B cell (primary cell): ENCODE measurements at places on chromosomes 1 and 21.

- H3K27me3 ChIP-seq = peaks cover 28% of the 10 kb centered on the region
- peaks cover 4% of the 10 kb centered on the region for H3K4me1 ChIP-seq
- H3K27ac ChIP-seq = no peak overlapping the region
- no peak for DNase-seq
Measured at GRCh38 chr1:31591425-31592093, 15.2 kb downstream of the TINAGL1 start.

- H3K27ac ChIP-seq = no peak overlapping the region
- no peak for DNase-seq
- H3K36me3 ChIP-seq = no peaks in the 10 kb centered on the region
- no peak overlapping the region for H3K4me3 ChIP-seq
Measured at GRCh38 chr21:25558123-25558522, 49.2 kb downstream of the MRPL39 start.

GRCh38 chr1:45037456-45037855, 25.4 kb downstream of the UROD start:
- no peaks in the 10 kb centered on the region for H3K36me3 ChIP-seq
- no peaks in the 10 kb centered on the region for H3K27me3 ChIP-seq
- H3K4me1 ChIP-seq = peaks cover 11% of the 10 kb centered on the region
- no peak for DNase-seq

DNA sequence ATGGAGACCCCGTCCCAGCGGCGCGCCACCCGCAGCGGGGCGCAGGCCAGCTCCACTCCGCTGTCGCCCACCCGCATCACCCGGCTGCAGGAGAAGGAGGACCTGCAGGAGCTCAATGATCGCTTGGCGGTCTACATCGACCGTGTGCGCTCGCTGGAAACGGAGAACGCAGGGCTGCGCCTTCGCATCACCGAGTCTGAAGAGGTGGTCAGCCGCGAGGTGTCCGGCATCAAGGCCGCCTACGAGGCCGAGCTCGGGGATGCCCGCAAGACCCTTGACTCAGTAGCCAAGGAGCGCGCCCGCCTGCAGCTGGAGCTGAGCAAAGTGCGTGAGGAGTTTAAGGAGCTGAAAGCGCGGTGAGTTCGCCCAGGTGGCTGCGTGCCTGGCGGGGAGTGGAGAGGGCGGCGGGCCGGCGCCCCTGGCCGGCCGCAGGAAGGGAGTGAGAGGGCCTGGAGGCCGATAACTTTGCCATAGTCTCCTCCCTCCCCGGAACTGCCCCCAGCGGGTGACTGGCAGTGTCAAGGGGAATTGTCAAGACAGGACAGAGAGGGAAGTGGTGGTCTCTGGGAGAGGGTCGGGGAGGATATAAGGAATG, 505 bp downstream of the LMNA start:
- no peaks in the 10 kb centered on the region for H3K36me3 ChIP-seq
- no peak overlapping the region for H3K27ac ChIP-seq

DNA sequence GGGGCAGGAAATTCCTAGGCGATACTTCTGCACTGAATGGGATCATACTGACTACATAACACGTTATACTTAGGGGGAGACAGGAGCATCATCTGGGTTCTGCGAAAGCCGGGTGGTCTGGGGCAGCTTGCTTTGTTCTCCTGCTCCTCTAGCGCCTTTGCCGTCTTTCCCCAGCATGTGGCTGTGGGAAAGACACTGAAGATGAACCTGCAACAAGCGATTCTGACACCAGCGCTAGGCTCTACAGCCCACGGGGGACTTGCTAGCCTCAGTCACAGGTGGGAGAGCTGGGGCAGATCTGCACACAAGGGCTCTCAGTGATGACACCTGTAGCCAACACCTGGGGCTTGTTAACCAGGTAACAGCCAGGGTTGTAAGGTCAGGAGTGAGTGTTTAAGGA, 51.8 kb downstream of the CD46 start:
- peaks cover 75% of the 10 kb centered on the region for H3K36me3 ChIP-seq
- no peaks in the 10 kb centered on the region for H3K27me3 ChIP-seq
- no peak overlapping the region for H3K27ac ChIP-seq

GRCh38 chr1:245763873-245764331, 609.1 kb downstream of the KIF26B start:
- no peak overlapping the region for H3K27ac ChIP-seq
- H3K27me3 ChIP-seq = no peaks in the 10 kb centered on the region
- H3K4me1 ChIP-seq = no peaks in the 10 kb centered on the region
- no peaks in the 10 kb centered on the region for H3K36me3 ChIP-seq
- DNase-seq = no peak
- H3K4me3 ChIP-seq = no peak overlapping the region

- H3K27me3 ChIP-seq = peaks cover 14% of the 10 kb centered on the region
- no peaks in the 10 kb centered on the region for H3K4me1 ChIP-seq
- H3K4me3 ChIP-seq = no peak overlapping the region
- H3K27ac ChIP-seq = no peak overlapping the region
- no peaks in the 10 kb centered on the region for H3K36me3 ChIP-seq
- DNase-seq = no peak
Measured at GRCh38 chr21:38494703-38495102, 3.6 kb downstream of the ERG start.

GRCh38 chr1:173052681-173053196, 2.0 kb upstream of the TNFSF18 start:
- DNase-seq = no peak
- no peak overlapping the region for H3K4me3 ChIP-seq
- no peak overlapping the region for H3K27ac ChIP-seq
- H3K4me1 ChIP-seq = peaks cover 24% of the 10 kb centered on the region

DNA sequence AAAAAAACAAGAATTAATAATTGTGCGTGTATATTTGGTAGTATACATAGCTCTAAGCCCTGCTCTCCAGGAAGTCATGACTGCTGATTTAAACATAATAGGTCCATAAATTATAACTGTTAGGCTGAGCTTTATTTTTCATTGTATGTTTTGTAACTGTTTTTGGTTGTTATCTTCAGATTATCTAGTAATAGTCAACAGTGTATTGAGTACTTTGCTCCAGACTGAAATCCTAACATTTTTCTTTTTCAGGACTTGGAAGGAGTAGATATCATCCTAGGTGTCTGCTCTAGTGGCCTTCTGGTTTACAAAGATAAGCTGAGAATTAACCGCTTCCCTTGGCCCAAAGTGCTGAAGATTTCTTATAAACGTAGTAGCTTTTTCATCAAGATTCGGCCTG, 90.9 kb downstream of the TMEM200B start:
- H3K4me3 ChIP-seq = no peak overlapping the region
- no peaks in the 10 kb centered on the region for H3K4me1 ChIP-seq
- no peaks in the 10 kb centered on the region for H3K27me3 ChIP-seq
- no peak for DNase-seq
- H3K36me3 ChIP-seq = peaks cover 35% of the 10 kb centered on the region

DNA sequence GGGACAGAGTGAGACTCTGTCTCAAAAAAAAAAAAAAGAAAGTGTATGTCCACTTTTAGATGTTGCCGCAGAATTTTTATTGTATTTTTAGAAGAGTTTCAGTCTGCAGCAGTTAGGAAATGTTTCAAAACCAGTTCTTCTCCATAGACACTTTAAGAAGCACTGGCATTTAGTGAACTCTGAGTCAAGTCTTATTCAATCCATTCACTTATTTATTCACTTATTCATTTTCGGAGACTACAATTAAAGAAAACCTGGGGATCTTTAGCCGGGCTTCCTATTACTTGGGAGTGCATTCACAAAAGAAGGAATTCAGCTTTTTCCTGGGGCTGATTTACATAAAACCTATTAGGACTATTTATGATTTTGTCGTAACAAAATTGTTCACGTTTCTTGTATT, 12.3 kb downstream of the RCAN3 start:
- no peak overlapping the region for H3K4me3 ChIP-seq
- no peaks in the 10 kb centered on the region for H3K36me3 ChIP-seq
- H3K27ac ChIP-seq = no peak overlapping the region
- no peak for DNase-seq

- H3K36me3 ChIP-seq = no peaks in the 10 kb centered on the region
- no peaks in the 10 kb centered on the region for H3K4me1 ChIP-seq
- DNase-seq = no peak
- H3K27ac ChIP-seq = no peak overlapping the region
- no peaks in the 10 kb centered on the region for H3K27me3 ChIP-seq
- no peak overlapping the region for H3K4me3 ChIP-seq
Measured at GRCh38 chr1:234583755-234584419, 26.1 kb downstream of the IRF2BP2 start.

GRCh38 chr1:178644308-178645120, 80.5 kb upstream of the RALGPS2 start:
- no peaks in the 10 kb centered on the region for H3K36me3 ChIP-seq
- no peaks in the 10 kb centered on the region for H3K27me3 ChIP-seq
- no peak overlapping the region for H3K27ac ChIP-seq
- H3K4me3 ChIP-seq = no peak overlapping the region

- no peaks in the 10 kb centered on the region for H3K27me3 ChIP-seq
- H3K4me3 ChIP-seq = no peak overlapping the region
- H3K36me3 ChIP-seq = no peaks in the 10 kb centered on the region
- peaks cover 18% of the 10 kb centered on the region for H3K4me1 ChIP-seq
- no peak for DNase-seq
- H3K27ac ChIP-seq = no peak overlapping the region
Measured at GRCh38 chr1:180939073-180939710, 26.5 kb downstream of the KIAA1614 start.

DNA sequence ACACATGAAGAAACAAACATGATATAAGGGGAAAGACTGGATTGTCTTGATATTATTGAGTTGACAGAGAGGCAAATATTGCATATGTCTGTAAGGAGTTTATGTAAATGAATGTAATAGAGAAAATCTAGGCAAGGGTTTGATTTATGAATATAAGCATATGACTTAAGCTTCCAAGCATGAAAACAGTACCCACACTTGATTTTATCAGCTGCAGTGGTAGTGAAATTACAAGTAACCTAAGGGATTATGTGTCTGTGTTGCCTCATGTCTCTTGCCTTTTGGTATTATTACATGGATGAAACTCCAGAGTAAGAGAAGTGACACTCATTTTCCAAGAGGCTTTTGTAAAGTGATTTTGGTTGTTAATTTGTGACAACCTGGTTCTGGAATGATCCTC, 1678.9 kb downstream of the KCNT2 start:
- H3K27ac ChIP-seq = no peak overlapping the region
- H3K4me1 ChIP-seq = no peaks in the 10 kb centered on the region
- no peak for DNase-seq
- no peak overlapping the region for H3K4me3 ChIP-seq
- H3K27me3 ChIP-seq = no peaks in the 10 kb centered on the region

DNA sequence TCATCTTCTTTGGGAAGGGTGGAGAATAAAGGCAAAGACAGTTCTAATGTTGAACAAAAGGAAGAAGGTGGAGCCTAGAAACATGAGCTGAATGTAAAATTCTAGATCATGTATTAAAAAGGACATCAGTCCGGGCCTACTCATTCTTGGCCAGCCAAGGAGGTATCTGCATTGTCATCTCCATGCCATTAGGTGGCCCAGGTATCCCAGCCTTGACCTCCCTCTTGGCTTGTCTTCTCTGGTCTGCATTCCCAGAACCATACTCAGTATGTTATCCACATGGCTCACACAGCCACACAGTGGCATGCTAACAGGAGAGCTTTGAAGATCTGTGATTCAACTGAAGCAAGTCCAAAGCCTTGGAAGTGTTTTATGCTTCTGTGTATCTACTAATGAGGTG, 369.8 kb upstream of the KAZN start:
- H3K4me3 ChIP-seq = no peak overlapping the region
- no peak for DNase-seq
- H3K27ac ChIP-seq = no peak overlapping the region
- H3K27me3 ChIP-seq = no peaks in the 10 kb centered on the region

GRCh38 chr1:247113094-247113497, 8.9 kb upstream of the ZNF669 start:
- peaks cover 40% of the 10 kb centered on the region for H3K27me3 ChIP-seq
- no peaks in the 10 kb centered on the region for H3K36me3 ChIP-seq
- H3K27ac ChIP-seq = no peak overlapping the region

- H3K36me3 ChIP-seq = no peaks in the 10 kb centered on the region
- H3K27me3 ChIP-seq = no peaks in the 10 kb centered on the region
- peaks cover 24% of the 10 kb centered on the region for H3K4me1 ChIP-seq
- H3K27ac ChIP-seq = no peak overlapping the region
- DNase-seq = no peak
- no peak overlapping the region for H3K4me3 ChIP-seq
Measured at GRCh38 chr1:63824451-63824850, 50.6 kb downstream of the ROR1 start.

DNA sequence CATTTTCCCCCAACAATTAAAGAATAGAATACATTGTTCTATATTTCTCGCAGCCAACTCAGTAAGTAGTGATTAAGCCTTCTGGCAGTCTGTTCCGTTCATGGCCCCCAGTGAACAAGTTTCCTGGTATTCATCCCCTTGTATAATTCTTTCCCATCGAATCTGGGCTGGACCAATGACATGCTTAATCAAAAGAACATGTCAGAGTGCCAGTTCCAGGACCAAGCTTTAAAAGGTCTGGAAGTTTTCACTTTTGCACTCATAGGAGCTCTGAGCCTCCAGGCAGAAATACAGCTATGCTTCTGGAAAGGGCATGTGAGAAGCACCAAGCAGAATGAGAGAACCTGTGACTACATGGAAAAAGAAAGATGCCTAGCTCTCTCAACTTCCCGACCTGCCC, 22.5 kb upstream of the DPYD start:
- H3K4me3 ChIP-seq = no peak overlapping the region
- H3K27ac ChIP-seq = no peak overlapping the region
- H3K36me3 ChIP-seq = no peaks in the 10 kb centered on the region
- no peaks in the 10 kb centered on the region for H3K4me1 ChIP-seq

DNA sequence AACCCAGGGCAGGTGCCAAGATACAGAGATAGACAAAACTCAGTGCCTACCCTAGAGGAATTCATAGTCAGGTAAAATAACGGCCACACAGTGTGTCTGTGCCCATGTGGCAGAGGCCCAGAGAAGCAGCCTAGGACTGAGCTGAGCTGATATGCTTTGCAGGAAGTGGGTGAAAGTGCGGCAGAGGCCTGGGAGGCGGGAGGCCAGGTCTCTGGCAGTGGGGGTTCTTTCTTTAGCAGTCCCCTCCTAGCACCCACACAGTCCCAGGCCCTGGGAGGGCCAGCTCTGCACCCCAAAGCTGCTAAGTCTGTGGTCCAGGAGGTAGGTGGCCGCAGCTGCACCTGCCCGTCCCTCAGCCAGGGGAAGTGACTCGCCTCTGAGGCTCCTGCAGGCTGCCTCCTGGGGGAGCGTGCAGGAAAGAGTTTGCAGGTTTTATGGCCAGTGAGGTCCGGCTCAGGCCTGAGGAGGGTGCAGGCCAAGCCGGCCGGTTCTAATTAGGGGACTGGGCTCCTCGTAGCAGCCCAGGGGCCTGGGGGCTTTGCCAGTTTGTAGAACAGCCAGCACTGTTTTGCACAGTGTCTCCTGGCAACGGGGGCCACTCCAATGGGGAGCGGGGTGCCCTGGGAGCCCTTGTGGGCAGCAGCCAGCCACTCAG, 107.9 kb downstream of the SPSB1 start:
- H3K4me1 ChIP-seq = peaks cover 29% of the 10 kb centered on the region
- DNase-seq = no peak
- no peaks in the 10 kb centered on the region for H3K36me3 ChIP-seq
- no peak overlapping the region for H3K27ac ChIP-seq
- H3K27me3 ChIP-seq = no peaks in the 10 kb centered on the region
- no peak overlapping the region for H3K4me3 ChIP-seq

GRCh38 chr1:226545836-226546596, 2.5 kb upstream of the STUM start:
- peaks cover 22% of the 10 kb centered on the region for H3K4me1 ChIP-seq
- no peak for DNase-seq
- peaks cover 8% of the 10 kb centered on the region for H3K27me3 ChIP-seq
- H3K4me3 ChIP-seq = no peak overlapping the region

- H3K36me3 ChIP-seq = peaks cover 3% of the 10 kb centered on the region
- H3K4me1 ChIP-seq = no peaks in the 10 kb centered on the region
- H3K27me3 ChIP-seq = no peaks in the 10 kb centered on the region
- no peak for DNase-seq
- H3K27ac ChIP-seq = no peak overlapping the region
- H3K4me3 ChIP-seq = no peak overlapping the region
Measured at GRCh38 chr1:35499231-35499630, 58.0 kb downstream of the KIAA0319L start.
